ENCODE measurements at places on chromosomes 4 and X.

DNA sequence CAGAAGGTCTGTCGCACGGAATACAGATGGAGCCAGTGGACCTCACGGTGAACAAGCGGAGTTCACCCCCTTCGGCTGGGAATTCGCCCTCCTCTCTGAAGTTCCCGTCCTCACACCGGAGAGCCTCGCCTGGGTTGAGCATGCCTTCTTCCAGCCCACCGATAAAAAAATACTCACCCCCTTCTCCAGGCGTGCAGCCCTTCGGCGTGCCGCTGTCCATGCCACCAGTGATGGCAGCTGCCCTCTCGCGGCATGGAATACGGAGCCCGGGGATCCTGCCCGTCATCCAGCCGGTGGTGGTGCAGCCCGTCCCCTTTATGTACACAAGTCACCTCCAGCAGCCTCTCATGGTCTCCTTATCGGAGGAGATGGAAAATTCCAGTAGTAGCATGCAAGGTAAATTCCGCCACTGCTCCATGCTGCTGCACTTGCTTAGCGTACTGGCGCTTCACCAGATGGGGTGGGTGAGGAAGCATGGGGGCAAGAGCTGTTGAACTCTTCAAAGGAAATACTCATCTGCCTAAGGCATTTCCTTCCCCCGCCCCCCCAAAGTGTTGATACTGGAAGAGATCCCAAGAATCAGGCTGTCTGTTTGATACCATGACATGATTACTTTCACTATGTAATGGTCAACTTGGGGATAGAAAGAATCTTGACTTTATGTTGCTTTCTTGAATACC, 24.8 kb downstream of the KLF3 start:
- no peak for DNase-seq

DNA sequence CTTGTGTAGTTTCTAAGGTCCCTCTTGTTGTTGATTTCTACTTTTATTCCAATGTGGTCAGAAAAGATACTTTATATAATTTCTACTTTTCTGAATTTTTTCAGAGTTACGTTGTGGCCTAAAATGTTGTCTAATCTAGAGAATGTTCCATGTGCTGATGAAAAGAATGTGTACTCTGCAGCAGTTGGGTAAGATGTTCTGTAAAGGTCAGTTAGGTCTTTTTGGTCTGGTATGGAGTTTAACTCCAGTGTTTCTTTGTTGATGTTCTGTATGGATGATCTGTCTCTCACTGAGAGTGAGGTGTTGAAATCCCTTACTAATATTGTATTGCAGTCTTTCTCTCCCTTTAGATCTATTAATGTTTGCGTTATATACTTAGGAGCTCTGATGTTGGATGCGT, 37.0 kb upstream of the GPRIN3 start:
- no peak for DNase-seq

- DNase-seq = no peak
Measured at GRCh38 chr4:61070269-61070668, 129.9 kb upstream of the ADGRL3 start.

DNA sequence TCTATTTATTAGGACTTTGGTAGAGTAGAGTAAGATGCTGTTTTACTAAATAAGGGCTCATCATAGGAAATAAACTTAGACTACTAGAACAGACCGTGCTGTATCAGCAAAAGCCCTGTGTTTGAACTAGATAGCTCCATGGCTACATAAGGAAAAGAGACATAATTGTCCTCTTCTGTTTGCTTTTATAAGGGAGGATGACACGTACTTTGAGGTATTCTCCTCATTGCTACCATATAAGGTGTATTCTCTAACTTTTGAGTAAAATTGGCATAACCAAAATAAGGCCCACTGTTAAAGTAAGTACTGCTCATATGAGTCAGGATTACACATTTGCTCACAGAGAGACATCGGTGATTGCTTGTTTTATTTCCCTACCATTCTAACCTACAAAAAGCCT, 64.3 kb downstream of the PDLIM5 start:
- peak; percentile 69 for DNase-seq

DNA sequence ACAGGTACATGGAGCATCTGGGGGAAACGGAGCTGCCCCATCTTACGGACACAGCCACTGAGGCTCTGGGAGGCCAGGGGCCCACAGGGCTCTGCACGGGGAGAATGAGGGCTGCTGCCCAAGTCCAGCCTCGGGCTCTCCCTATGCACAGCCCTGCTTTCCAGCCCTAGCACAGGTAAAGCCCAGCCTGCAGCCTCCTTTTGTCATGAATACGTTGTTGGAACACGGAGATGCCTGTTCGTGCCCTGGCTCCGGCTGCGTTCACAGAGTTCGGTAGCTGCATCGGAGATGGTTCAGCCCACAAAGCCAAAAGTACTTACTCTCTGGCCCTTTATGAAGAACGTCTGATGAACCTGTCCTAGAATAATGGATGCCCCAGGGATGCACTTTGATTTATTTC, 68.7 kb upstream of the AFAP1 start:
- DNase-seq = no peak
